Ecto neural progenitor cell (in vitro differentiated cells): ENCODE measurements at places on chromosomes 1 and 21.

GRCh38 chr1:234975122-234975940 is 153.3 kb downstream of the TOMM20 start:
- DNase-seq, result no peak

GRCh38 chr1:36699113-36699911 is 216.6 kb upstream of the CSF3R start:
- DNase-seq, result no peak

DNA sequence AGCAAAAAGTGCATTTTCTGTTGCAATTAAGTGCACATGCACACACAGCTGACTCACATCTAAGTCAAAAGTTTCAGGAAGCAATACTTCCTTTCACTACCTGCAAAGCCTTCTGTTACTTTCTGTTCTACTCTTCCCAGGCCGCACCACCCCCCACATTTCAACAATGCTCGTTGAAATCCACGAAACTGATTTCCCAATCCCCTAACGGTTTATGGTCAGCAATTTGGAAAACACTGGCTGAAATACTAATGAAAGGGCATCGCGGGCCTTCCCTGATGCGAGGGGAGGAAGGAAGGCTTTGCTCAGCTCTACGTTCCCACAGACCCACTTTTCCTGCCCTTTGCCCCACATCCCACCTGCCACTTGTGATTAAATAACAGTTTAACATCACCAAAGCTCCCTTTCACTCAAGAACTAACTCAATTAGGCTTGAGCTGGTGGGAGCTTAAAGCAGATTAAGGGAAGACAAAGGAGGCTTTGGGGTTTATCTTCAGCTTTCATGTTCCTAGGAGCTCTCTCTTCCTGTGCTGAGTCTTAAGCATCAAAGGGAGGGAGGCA is 243.2 kb upstream of the RAB4A start:
- DNase-seq, result peak; percentile 74

GRCh38 chr1:154502744-154503115 is 518 bp upstream of the SHE start:
- DNase-seq, result no peak

- DNase-seq, result no peak
Measured at GRCh38 chr1:72635719-72636118, 353.4 kb upstream of the NEGR1 start.

DNA sequence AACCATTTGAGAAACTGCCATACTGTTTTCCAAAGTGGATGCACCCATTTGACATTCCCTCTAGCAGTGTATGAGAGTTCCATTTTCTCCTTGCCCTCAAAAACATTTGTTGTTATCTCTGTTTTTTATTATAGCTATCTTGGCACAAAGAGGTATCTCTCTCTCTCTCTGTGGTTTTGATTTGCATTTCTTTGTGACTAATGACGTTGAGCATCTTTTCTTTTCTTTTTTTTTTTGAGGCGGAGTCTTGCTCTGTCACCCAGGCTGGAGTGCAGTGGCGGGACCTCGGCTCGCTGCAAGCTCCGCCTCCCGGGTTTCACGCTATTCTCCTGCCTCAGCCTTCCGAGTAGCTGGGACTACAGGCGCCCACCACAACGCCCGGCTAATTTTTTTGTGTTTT is 17.4 kb upstream of the ZMYM6 start:
- DNase-seq, result no peak
